ENCODE measurements at places on chromosomes 11 and 22.

DNA sequence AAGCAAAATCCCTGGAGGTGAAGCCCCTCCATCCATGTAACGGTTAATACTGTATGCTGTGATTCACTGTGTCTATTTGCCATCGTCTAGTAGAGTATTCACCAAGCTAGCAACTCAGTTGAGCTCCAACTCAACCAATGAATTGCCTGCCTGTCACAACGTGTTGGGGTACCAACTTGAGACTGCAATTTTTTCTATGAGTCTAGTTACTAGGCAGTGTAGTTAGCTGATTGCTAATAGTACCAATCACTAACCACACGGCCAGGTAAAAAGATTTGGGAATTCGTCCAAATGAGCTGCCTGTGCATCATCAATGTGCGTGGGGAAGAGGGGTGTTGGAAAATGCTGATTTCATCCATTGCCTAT lies 1.0 kb upstream of the BTG4 start:
- DNase-seq = no peak

GRCh38 chr22:38867471-38868285 lies 4.3 kb downstream of the CBX6 start:
- DNase-seq = peak; percentile 8

DNA sequence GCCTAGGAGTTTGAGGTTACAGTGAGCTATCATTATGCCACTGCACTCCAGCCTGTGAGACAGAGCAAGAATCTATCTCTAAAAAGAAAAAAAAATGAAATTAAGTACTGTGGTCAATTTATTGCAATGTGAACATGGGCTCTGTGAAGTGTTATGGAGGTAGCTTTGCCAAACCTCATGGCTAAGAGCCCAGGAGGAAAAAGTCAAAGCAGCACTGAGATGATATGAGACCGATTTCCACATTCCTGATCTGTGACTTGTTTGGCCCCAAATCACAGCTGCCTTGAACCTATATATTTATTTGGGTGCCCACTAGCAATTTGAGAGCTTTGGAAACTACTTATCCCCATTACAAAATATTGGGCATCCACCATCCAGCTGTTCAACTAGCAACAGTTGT lies 29.8 kb upstream of the TMEM135 start:
- DNase-seq = no peak

DNA sequence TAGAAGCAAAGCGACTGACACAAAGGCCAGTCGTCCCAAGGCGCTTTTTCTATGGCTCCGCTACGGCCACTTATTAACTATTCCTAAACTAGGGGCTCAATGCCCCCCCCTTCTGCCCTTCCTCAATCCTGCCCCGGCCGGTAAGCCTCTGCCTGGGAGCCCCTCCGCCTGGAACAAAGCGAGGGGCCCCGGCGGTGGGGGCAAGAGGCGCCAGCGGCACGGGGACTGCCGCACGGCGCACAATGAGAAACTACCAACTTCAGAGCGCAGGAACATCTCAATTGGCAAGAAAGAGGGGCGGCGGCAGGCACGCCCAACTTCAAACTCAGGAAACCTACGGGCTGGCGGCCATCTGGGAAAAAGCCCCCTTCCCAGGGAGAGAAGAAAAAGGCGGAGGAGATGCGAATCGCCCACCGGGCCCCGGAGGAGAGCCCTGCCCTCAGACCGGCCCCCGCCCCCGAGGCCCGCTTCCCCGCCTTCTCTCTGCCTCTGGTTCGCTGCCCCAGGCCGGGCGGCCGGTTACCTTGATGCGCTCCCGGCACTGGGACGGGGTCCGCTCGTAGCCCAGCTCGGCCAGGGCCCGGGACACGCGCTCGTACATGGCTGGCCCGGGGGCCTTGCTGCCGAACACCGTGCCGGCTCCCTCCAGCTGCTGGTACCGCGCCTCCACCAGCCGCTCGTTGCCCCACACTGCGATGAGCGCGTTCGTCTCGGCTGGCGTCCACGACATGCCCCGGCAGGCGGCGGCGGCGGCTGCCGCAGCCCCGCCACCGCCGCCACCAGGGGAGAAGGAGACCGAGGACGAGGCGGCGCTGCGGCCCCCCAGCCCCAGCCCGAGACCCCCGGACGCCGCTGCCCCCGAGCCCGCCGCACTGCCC lies 619 bp downstream of the MSANTD2 start:
- no peak for DNase-seq

DNA sequence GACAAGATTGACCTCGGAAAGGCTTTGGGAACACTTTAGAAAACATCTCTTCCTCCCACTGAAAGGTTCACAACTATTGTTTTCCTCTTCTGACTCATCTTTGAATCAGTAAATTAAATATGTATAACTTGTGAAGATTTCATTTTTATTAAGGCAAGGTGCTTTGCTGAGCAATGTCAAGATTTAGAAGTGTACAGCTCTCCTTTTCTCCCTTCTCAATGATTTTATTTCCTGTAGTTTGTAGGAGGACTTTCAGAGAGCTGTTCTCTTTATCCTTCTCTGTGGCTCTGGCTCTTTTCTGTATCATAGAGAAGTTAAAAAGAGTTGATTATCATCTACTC lies 594.2 kb downstream of the METTL15 start:
- no peak for DNase-seq

DNA sequence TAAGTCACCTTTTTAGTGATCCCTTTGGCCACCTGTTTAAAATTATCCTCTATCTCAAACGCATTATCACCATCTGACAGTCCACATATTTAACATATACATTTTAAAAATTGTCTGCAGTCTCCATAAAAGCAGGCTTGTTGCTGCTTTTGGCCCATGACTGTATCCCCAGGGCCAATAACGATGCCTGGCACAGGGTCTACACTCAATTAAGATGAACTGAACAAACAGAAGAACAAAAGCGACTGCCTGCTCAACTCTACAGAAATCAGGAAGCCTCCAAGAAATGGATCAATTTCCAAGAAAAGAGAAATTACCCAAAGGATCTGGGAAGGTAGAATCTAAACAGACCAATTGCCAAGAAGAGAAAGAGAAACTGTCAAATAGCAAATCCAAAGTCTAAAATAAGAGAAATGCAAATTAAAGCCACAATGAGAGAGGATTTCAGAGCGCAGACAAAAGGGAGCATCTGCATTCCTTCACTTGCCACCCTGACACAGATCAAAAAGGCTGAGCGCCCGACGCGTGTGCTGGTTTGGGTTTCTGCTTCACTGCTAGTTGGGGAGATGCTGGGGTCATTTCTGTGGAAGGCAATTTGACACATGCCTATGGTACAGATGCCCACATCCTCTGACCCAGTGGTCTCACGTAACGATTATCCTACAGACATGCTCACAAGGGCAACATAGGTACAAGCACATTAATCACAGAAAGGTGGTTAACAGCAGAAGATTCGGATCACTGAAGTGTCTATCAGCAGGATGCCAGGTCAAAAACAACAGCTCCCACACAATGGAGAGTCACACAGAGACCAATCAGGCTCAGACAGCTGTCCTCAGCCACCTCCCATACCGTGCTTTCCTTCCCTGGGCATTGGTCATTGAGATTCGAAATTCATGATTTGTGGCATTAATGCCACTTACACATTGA lies 55.9 kb downstream of the SHISAL1 start:
- no peak for DNase-seq

DNA sequence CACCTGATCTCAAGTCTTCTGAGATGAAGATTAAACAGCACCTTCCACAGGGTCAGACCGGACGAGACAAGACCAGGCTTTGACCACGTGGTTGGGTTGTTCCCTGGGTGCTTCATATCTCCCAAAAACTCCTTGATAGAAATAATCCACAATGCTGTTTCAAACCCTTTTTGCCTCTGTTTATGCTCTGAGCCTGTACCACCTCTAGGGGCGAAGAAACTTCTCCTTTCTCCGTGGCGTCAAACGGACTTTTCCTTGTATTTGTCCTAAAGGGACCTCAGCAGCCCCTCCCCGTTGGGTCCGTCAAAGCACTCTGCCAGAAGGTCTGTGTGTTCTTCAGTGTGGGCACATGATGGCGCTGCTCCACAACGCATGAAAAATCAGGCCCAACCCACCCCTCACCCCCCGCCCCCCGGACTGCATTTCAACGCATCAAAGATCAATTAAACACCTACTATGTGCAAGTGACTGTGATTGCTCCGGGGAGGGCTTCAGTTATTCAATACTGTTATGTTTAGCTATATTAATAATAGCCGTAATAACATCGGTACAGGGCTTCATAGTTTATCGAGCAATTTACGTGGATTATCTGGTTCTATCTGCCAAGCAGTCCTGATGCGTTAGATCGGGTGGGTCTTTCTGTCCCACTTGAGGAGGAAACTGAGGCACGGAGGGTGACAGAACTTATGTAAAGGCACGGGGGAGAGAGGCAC lies 17.3 kb upstream of the EIF3D start:
- no peak for DNase-seq

- DNase-seq = no peak
Measured at GRCh38 chr11:1486054-1486825, at the start of gene MOB2. TSS of gene MOB2 (minus strand) at chr11:1486779. CDS start at chr11:1486556, 223 bp downstream.

GRCh38 chr11:35210876-35211546 lies 72.0 kb downstream of the CD44 start:
- no peak for DNase-seq

- DNase-seq = no peak
Measured at GRCh38 chr11:105891685-105892084, 130.4 kb downstream of the MSANTD4 start.

DNA sequence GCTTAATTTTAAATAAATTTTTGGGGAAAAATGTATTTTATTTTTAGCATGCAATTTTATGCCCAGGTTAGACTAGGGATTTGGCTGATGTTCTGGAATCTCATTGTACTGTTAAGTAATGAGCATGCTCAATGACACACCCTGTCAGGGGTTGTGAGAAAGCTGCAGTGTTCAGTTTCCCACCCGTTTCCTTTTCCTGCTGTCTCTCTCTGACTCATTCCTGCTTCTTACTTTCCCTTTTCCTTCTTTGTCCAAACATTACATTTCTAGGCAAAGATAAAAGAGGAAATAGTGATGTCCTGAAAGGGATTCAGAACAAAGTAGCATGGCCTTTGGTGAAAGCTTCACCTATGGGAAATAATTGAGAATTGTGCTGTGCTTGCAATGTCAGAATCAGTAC lies 22.7 kb downstream of the OOSP3 start:
- DNase-seq = no peak

DNA sequence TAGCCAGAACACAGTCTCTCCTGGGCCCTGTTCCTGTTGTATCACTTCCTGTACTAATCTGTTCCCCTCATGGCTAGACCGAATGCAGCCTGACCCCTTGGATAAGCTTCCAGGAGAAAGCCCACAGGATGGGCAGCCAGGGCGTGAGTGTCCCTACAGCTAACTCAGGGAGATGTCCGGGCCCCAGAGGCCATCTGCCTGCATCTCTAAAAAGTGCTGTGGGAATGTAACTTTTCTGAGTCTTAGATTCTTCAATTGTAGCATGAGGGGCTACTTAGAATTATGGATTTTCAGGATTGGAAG lies 7.7 kb upstream of the MALAT1 start:
- DNase-seq = no peak

- no peak for DNase-seq
Measured at GRCh38 chr11:60840470-60841430, 1.2 kb upstream of the CCDC86 start.

GRCh38 chr11:118415062-118415738 lies 13.8 kb downstream of the ATP5MG start:
- DNase-seq = no peak

- DNase-seq = no peak
Measured at GRCh38 chr11:27678242-27678641, 22.0 kb downstream of the BDNF start.

GRCh38 chr22:37105154-37105553 lies 4.4 kb downstream of the TMPRSS6 start:
- DNase-seq = no peak

GRCh38 chr11:134159652-134160051 lies 64.1 kb downstream of the NCAPD3 start:
- DNase-seq = no peak

DNA sequence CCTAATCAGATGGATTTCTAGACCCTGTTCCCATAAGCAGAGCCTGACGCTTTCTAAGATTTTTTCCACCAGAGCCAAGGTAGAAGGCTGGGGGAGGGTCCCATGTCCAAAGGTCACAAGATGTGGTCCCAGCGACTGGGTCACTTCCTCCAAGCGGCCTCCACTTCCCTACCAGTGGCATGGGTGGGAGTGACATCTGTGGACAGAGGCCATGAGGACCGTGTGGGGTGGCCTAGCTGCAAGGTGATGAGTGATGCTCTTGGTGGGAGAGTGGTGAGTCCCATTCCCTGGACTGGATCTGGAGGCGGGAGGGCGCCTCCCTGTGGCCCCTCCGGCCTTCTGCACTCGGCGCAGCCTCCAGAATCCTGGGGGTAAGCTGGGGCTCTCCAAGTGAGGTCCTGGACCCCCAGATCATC lies 32.4 kb upstream of the PRR5 start:
- no peak for DNase-seq

GRCh38 chr11:73192272-73192671 lies 25.8 kb upstream of the P2RY2 start:
- DNase-seq = no peak

GRCh38 chr11:79949574-79949973 lies 508.7 kb upstream of the TENM4 start:
- no peak for DNase-seq

- DNase-seq = no peak
Measured at GRCh38 chr11:21634956-21635355, 557.9 kb upstream of the ANO5 start.

GRCh38 chr11:115761817-115762216 lies 257.6 kb upstream of the CADM1 start:
- DNase-seq = no peak

DNA sequence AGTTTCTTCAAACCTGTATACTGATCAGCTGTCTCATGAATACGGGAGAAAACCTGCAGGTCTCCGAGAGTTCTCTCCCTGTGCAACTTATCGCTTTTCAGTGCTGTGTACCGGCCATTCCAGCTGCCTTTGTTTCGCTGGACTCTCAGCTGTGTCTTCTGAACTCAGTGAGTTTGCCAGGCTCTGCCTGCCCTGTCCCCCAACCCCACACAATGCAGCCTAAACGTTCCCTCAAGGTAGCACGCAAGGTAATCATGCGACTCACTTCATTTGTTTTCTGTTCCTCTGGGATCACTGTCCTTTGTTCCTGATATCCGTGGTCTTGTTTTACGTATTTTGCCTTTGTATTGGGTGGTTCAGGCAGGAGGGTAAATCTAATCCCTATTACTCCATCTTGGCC lies 13.5 kb downstream of the RBM7 start:
- DNase-seq = no peak

GRCh38 chr22:45896153-45896951 lies 80.6 kb downstream of the WNT7B start:
- DNase-seq = no peak

DNA sequence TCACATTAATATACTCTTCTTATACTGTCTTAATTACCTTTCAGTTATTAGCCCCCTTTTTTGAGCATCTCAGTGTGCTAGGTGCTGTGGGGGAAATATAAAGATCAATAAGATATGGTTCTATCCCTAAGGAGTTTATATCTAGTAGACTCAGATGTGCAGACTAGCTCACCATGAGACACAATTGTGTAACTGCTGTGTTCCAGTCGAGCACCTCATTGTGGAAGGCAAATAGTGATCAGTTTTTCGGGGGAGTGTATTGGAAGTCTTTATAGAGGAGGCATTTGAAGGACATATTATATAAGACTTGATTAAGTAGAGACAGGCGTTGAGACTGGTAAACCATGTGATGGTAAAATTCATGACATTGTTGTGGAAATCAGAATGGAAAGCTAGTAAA lies 11.8 kb downstream of the PDE3B start:
- DNase-seq = no peak

- DNase-seq = no peak
Measured at GRCh38 chr11:29751618-29752017, 265.2 kb downstream of the KCNA4 start.

GRCh38 chr22:35434061-35434710 lies 34.2 kb downstream of the MCM5 start:
- no peak for DNase-seq

All from omental fat pad (tissue), 4 donors.